Lung (tissue), 17 donors: ENCODE measurements at places on chromosomes 13 and 19. TPM values are rescaled to one million over a fixed set of nuclear protein-coding genes. Genes with fewer than 3 reads are reported as not detected.
A peak's percentile ranks its signal among the peaks of the same experiment; 100 is the strongest.

GRCh38 chr13:30529085-30529834 lies 63.5 kb upstream of the HMGB1 start:
- no peak for DNase-seq

- peak; percentile 34 for DNase-seq
Observed at GRCh38 chr13:43388282-43389034, 365.1 kb downstream of the DNAJC15 start.

DNA sequence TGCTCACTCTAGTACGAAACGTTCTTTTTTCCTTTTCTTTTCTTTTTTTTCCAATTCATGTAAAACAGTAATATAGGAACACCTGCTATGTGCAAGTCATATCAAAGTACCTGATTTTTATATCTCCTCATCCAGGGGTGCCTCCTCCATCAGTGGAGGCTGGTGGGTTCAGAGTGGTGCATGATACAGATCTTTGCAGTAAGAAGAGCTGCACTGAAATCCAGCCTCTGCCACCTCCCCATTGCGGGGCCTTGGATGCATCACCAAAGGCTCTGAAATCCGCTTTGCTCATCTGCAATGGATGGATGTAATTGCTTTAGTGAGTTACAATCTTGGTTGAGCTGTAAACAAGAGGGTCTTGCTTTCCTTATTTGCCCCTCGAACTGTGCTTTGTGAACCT lies 38.3 kb downstream of the GPR12 start:
- no peak for DNase-seq

DNA sequence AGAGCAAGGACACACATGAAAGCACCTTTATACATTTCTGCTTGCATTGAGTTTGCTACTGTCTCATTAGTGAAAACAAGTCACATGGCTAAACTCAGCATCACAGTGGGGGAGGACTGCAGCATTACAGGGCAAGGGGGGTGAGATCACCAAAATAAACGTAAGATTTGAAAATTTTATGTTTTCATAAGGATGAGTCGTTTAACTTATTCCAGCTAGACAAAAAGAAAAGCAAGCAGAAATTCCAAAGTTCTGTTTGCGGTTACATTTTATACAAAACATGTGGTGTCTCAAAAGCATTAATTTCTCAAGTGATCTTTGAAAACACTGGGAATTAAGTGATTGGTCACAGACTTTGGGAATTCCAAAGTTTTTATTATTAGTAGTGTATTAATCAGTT lies 261.4 kb upstream of the RXFP2 start:
- no peak for DNase-seq

CILP2 gene
- total RNA-seq: 0.31 TPM

GRCh38 chr13:30466841-30467252 lies 1.1 kb upstream of the HMGB1 start:
- no peak for DNase-seq

GRCh38 chr19:6227936-6228325 lies 51.8 kb downstream of the MLLT1 start:
- DNase-seq: no peak

ZNF525 gene
- total RNA-seq: 7.1 TPM

DNA sequence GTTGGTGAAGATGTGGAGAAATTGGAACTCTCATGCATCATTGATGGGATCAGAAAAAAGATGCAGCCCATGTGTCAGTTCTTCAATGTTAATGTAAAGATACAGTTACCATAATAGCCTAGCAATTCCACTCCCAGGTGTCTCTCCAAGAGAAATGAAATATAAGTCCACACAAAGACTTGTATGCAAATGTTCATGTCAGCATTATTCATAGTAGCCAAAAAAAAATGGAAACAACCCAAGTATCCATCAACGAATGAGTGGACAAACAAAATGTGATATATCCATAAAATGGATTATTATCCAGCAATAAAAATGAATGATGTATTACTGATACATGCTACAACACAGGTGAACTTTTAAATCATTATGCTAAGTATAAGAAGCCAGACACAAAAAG lies 38.7 kb downstream of the CCDC70 start:
- no peak for DNase-seq

COLGALT1 gene
- total RNA-seq: 39.9 TPM

DNA sequence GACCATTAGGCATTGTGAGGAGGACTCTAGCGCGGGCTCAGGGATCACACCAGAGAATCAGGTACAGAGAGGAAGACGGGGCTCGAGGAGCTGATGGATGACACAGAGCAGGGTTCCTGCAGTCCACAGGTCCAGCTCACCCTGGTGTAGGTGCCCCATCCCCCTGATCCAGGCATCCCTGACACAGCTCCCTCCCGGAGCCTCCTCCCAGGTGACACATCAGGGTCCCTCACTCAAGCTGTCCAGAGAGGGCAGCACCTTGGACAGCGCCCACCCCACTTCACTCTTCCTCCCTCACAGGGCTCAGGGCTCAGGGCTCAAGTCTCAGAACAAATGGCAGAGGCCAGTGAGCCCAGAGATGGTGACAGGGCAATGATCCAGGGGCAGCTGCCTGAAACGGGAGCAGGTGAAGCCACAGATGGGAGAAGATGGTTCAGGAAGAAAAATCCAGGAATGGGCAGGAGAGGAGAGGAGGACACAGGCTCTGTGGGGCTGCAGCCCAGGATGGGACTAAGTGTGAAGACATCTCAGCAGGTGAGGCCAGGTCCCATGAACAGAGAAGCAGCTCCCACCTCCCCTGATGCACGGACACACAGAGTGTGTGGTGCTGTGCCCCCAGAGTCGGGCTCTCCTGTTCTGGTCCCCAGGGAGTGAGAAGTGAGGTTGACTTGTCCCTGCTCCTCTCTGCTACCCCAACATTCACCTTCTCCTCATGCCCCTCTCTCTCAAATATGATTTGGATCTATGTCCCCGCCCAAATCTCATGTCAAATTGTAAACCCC lies 2.8 kb upstream of the CEACAM5 start:
- peak; percentile 47 for DNase-seq

DNA sequence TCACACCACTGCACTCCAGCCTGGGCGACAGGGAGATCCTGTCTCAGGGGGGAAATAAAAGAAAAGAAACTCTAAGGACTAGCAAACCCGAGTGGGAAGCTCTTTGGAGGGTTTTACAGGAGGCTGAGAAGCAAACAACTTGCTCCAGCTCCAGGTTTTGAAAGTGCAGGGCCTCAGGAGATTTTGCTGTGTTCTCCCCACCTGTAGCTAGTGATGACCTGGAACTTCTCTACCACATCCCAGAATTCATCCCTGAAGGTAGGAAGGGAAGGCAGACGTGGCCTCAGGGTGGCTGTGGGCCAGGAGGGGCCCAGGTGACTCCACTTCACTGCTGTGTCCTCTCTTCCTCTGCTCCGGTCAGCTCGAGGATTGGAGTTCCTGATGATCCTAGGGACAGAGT lies 16.3 kb upstream of the PSMD8 start:
- DNase-seq: no peak

DLEU7 gene
- total RNA-seq: 0.65 TPM

GRCh38 chr19:58170860-58171259 lies 12.0 kb upstream of the ZNF274 start:
- no peak for DNase-seq

RFX1 gene
- total RNA-seq: 18.6 TPM

SPACA7 gene
- not detected for total RNA-seq

GRCh38 chr19:17404015-17404414 lies 1.4 kb downstream of the BST2 start:
- DNase-seq: no peak

- DNase-seq: peak; percentile 93
Observed at GRCh38 chr19:55580628-55581144, at the start of gene ZNF579. TSS of gene ZNF579 (minus strand) at chr19:55580848. CDS start at chr19:55579639, 1,209 bp downstream.

GRCh38 chr19:2365201-2365970 lies 5.3 kb downstream of the TMPRSS9 start:
- peak; percentile 26 for DNase-seq

GRCh38 chr13:48817166-48817802 lies 158.4 kb upstream of the FNDC3A start:
- DNase-seq: no peak

- no peak for DNase-seq
Observed at GRCh38 chr13:101341464-101341863, 74.8 kb downstream of the NALCN start.

GRCh38 chr13:79681069-79681468 lies 200.1 kb downstream of the NDFIP2 start:
- no peak for DNase-seq

DNA sequence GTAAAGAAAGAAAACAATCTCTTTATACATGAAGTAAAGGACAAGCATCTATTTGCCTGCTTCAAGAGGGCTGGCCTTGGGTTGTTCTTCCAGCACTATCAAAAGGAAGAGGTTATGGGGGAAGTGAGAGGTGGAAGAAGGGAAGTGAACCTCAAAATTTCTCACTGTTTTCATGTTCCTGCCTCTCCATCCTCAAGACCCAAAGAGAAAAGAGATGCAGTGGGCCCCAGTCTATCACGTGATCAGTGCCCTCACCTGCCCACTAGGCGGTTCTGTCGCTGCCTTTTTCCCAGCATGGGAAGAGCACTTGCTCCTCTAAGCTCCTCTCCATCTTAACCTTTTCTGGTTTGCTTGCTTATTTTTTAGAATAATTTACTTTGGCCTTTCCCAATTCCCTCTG lies 6.2 kb upstream of the USP12 start:
- DNase-seq: no peak

DNA sequence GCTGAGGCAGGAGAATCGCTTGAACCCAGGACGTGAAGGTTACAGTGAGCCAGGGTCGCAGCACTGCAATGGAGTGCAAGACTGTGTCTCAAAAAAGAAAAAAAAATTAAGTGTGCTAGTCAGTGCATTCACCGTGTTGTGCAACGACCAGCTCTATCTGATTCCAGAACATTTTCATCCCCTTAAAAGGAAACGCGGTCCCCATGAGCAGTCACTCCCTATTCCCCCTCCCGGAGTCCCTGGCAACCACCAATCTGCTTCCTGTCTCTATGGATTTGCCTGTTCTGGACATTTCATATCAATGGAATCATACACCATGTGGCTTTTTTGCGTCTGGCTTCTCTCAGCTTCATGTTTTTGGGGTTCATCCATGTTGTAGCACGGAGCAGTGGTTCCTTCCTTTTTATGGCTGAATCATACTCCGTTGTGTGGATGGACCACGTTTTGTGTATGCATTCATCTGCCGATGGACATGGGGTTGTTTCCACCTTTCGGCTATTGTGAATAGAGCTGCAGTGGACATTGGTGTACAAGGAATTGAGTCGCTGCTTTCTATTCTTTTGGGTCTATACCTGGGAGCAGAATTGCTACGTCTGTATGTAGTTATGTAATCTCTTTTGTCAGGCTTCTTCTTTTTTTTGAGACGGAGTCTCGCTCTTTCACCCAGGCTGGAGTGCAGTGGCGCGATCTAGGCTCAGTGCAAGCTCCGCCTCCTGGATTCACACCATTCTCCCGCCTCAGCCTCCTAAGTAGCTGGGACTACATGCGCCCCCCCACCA lies 19.8 kb downstream of the MYO9B start:
- DNase-seq: no peak

DNA sequence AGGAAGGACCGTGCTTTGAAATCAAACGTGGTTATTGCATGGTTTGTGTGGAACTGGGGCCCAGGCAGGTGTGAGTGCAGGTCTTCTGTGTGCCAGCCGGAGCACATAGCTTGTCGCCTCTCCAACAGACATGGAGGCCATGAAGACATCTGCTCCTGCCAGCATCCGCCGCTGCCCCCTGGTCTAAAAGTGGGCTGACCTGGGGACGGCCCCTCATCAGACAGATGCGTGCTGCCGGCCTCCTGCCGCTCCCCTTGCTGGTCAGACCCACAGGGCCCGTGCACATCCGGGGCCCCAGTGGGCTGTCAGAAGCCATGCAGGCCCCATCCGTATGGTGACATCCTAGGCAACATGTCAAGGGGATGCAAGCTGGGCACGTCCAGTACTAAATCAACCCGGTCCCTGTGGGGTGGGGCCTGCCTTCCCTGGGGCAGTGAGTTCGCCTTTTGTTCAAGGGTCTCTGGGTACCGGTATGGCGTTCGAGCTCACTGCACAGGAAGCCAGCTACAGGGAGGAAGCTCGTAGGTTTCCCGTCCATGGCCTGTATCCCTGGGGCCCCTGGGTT lies 88.0 kb upstream of the MCF2L start:
- no peak for DNase-seq

DNA sequence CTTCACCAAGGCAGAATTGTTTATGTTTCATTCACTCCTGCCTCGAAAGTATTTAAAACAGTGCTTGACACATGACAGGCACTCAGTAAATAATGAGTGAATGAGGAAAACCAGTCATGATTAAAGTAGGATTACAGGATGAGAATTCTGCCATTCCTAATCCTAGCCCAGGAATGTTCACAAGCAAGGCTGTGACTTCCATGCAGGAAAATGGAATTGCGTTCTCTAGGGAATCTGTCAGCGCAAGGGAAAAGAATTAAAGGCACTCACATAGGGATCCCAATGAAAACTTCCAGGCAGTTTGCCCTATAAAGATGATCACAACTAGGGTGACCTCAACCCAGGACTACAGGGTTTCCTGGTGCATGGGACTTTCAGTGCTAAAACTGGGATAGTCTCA lies 143.4 kb downstream of the CYSLTR2 start:
- DNase-seq: no peak

SLITRK6 gene
- total RNA-seq: 26.7 TPM

- no peak for DNase-seq
Observed at GRCh38 chr19:34662919-34663318, 14.0 kb downstream of the SCGB2B2 start.

DNA sequence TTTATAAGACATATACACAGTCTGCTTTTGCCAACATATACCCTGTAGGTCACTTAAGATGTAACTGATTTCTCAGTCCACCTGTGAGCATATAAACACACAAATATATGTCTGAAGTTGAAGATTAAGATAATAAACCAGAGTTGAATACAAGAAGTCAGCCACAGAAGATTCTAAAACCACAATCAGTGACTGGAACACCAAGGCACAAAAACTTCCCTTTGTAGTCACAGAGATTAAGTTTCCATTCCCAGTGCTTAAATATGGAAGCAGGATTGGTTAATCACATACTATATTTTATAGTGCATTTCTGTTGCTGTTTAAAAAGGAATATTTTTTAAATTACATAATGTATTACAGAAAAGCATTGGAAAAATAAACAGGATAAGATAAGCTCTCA lies 39.9 kb downstream of the MTMR6 start:
- DNase-seq: no peak

DNA sequence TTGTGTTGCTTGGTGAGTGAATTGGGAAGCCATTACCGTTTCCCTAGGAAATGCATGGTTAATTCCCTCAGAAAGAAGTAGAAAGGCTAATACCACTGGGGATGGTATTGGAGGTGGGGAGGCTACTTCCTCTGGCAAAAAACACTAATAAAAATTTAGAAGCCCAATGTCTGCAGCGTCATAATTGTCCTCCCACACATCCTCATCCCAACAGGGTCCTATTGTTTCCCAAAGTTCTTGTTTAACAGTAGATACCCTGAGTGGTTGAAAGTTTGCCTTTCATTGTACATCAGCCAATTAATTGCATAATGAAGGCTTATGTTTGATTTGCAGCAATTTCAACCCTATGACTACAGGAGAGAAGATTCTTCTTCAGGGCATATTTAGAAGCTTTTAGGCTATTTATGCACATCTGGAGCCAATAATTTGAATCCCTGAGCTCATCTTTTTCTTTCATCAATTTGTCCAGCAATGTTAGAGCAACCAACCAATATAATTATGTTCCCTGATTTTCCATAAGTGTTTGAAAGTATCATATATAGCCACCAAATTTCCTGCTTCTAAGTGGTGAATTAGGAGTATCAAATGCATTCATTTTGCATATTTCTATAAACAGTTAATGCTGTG lies 491.0 kb downstream of the SLITRK5 start:
- DNase-seq: no peak

- no peak for DNase-seq
Observed at GRCh38 chr13:97932647-97933046, 20.8 kb upstream of the IPO5 start.

GRCh38 chr19:31347354-31347753 lies 1.9 kb downstream of the TSHZ3 start:
- DNase-seq: no peak

GRCh38 chr13:26457212-26457611 lies 100.3 kb upstream of the WASF3 start:
- DNase-seq: no peak

LRRC8E gene
- 5.9 TPM for total RNA-seq
